ENCODE measurements at places on chromosomes 12 and 14.

GRCh38 chr12:68505970-68506369 lies 104.7 kb upstream of the RAP1B start:
- DNase-seq: no peak

DNA sequence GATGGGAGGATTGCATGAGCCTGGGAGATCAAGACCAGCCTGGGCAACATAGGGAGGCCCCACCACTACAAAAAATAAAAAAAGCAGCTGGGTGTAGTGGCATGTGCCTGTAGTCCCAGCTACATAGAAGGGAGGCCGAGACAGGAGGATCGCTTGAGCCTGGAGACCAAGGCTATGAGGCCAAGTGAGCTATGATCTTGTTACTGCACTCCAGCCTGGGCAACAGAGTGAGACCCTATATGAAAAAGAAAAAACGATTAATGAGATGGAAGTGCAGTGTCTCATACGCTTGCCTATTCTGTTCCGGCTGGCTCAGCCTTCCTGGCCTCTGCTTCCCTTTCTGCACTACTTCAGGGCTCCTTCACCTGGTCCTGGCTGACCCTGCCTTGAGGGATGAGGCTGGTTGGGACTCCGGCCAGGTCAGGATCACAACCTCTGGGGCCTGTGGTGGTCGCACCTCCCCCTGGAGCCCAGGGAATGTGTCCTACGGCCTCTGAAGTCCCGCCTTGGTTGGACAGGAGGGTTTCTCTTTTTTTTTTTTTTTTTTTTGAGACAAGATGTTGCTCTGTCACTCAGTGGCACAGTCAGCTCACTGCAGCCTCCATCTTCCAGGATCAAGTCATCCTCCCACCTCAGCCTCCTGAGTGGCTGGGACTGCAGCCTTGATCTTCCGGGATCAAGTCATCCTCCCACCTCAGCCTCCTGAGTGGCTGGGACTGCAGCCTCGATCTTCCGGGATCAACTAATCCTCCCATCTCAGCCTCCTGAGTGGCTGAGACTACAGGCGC lies 10.7 kb downstream of the TEDC1 start:
- no peak for DNase-seq

GRCh38 chr12:56834886-56835285 lies 71.8 kb downstream of the HSD17B6 start:
- no peak for DNase-seq

DNA sequence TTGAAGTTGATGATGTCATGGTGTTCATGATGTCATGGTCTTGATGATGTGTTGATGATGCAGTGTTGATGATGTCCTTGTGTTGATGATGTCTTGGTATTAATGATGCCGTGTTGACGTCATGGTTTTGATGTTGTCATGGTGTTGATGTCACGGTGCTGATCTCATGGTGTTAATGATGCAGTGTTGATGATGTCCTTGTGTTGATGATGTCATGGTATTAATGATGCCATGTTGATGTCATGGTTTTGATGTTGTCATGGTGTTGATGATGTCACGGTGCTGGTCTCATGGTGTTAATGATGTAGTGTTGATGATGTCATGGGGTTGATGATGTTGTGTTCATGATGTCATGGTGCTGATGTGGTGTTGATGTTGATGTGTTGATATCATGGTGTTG lies 48.0 kb upstream of the RIMBP2 start:
- no peak for DNase-seq

GRCh38 chr12:109588461-109589239 lies 15.1 kb downstream of the MVK start:
- no peak for DNase-seq

GRCh38 chr12:98490501-98491453 lies 24.6 kb upstream of the TMPO start:
- peak; percentile 66 for DNase-seq

GRCh38 chr12:88590851-88591250 lies 10.6 kb upstream of the KITLG start:
- no peak for DNase-seq
